Choroid plexus epithelial cell (primary cell): ENCODE measurements at places on chromosomes 2 and 18.

GRCh38 chr2:127160676-127161075 lies 53.7 kb upstream of the BIN1 start:
- no peak for DNase-seq

DNA sequence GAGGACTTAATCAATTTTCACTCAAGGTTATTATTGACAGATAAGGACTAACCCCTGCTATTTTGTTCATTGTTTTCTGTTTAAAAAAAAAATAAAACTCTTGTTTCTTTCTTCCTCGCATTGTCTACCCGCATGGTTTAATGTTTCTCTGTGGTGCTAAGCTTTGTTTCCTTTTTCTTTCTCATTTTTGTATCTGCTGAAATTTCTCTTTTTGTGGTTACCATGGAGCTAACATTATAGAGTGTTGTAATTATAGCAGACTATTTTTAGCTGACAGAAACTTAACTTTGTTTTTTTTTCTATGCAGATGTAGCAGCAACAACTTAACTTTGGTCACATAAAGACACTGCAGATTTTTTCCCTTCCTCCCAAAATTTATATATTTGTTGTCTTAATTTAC lies 43.1 kb upstream of the CHN1 start:
- DNase-seq: no peak

- no peak for DNase-seq
Observed at GRCh38 chr2:151177756-151178155, 83.9 kb downstream of the RBM43 start.

GRCh38 chr2:73999881-74000597 lies 15.3 kb downstream of the TET3 start:
- peak; percentile 65 for DNase-seq

DNA sequence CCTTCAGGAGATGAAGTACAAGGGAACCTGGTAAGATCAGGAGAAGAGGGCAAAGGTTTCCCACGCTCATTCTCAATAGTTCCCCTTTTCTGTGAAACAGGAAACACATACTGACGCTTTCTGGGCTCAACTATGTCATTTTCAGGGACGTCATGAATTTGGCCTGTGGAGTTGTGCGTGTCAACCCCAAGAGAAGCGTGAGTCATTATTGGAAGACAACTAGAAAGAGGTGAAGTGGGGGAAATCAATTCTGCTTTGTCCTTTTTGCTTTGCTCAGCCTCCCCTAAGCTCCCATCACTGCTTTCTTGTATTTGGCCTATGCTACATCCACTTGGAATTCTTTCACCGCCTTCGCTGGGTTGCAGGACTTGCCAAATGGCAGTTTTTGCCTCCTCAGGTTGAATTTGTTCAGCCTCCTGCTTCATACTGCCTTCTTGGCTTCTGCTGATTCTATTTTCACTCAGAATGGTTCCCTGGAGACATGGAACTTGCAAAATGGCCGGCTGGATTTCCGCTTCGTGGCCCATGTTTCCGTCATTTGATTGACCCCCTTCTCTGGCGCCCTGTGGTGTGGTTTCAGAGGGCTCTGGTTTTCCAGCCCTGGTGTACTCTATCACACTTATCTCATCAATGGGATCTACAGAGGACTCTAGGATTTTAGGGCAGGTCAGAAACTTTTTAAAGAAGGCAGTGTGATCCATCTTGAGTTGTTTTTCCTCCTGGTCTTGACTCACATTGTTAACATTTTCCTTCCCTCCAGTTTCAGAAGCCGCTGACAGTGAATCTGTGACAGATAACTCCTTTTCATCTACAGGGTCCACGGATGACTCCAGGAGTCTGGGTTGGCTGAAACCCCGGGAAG lies 93.3 kb downstream of the ALPK2 start:
- peak; percentile 45 for DNase-seq

GRCh38 chr2:161419638-161420190 lies 3.6 kb downstream of the TBR1 start:
- DNase-seq: no peak

- DNase-seq: peak; percentile 58
Observed at GRCh38 chr18:36899289-36899688, 70.4 kb downstream of the KIAA1328 start.

- no peak for DNase-seq
Observed at GRCh38 chr18:44996261-44996660, 315.6 kb downstream of the SETBP1 start.

- peak; percentile 7 for DNase-seq
Observed at GRCh38 chr2:134738141-134738870, 19.5 kb upstream of the TMEM163 start.

- DNase-seq: no peak
Observed at GRCh38 chr2:158740127-158740526, 55.0 kb upstream of the DAPL1 start.

DNA sequence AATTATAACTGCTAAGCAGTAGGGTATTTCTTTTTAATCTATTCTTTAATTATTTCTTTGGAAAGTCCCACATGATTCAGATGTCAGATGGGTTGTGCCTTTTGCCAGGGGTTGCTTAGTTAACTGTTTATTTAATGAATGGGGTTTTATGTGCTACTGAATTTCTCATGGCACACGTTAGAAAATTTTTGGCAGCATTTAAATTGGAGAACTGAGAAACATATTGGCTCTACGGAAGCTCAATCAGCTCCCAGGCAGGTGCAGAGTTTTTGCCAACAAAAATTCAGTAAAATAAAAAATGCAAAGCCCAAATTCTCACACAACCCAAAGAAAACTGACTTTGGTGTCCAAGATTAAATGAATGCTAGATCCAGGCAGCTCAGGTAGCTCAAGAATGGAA lies 467.2 kb downstream of the NRXN1 start:
- DNase-seq: peak; percentile 9

GRCh38 chr2:176492583-176492982 lies 223.3 kb downstream of the MTX2 start:
- DNase-seq: no peak

DNA sequence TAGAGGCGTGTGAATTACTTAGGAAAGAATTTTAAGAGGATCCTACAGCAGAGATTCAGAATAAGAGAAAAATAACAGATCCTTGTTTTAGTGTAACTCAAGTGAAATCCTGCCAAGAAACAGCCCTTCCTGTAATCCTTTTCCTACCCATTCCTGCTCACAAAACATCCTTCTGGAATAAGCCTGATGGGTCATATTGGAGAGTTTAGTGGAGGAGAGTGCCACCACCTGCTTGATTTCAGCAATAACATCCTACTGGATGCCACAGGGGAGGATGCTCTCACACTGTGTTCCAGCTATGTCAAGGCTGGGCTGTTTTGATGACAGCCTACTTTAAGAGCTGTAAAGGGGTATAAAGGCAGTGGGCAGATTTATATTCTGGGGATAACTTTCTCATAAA lies 54.8 kb upstream of the CCDC178 start:
- peak; percentile 54 for DNase-seq

GRCh38 chr18:70535041-70535440 lies 246.2 kb downstream of the SOCS6 start:
- peak; percentile 12 for DNase-seq

GRCh38 chr2:142824756-142825155 lies 52.7 kb upstream of the KYNU start:
- DNase-seq: no peak

- DNase-seq: peak; percentile 8
Observed at GRCh38 chr2:16281451-16282335, 341.3 kb downstream of the MYCN start.

DNA sequence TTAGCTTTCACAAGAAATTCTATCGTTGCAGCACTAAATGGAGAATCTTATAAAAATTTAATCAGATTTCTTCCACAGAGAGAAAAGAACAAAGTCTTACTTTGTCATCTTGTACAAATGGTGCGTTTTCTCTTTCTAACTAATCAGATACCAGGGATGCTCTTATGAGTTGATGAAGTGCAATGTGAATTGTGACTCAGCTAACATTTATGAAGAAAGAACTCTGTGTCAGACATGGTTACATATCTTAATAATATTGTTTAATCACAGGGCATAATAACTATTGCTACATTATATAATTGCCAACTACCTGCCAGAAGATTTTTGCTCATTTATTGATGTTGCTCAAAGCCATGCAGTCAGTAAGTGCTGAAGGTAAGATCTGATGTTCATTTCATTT lies 465.0 kb downstream of the CCDC85A start:
- DNase-seq: no peak

DNA sequence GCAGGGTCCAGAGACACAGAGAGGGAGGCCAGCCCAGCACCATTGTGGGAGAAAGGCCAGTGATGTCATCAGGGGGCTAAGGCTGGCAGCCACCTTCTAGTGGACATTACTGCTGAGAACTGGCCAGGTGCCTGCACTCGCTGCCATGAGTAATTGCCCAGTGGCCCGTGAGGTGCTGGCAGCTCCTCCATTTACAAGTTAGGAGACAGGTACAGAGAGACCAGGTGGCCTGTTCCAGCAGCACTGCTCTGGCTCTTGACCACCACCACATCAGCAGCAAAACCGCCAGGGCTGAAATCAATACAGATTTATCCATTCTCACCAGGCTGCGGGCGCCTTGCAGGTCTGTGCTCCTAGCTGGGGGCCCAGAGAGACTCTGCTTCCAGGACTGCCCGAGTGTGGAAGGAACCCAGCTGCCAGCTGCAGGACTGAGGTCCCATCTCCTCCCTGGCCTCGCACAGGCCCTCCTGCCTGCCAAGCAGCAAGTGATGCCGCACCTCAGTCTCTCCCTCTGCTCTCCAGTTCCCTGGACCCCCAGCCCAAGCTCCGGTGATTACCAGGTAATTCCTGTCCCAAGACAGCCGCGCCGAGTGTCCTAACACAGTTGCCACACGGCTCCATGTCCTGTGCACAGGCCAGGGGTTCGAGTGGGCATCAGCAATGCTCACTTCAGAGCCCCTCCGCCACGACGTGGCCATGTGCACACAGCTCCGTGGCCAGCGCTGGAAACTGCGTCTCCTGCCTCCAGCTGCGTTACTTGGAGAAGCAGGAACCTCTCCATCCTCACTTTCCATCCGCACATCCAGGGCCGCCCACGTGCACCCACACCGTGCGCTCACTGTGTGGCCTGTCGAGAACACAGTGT lies 101.0 kb upstream of the CTDP1 start:
- DNase-seq: no peak

- DNase-seq: no peak
Observed at GRCh38 chr2:187989925-187990623, 301.6 kb upstream of the GULP1 start.

DNA sequence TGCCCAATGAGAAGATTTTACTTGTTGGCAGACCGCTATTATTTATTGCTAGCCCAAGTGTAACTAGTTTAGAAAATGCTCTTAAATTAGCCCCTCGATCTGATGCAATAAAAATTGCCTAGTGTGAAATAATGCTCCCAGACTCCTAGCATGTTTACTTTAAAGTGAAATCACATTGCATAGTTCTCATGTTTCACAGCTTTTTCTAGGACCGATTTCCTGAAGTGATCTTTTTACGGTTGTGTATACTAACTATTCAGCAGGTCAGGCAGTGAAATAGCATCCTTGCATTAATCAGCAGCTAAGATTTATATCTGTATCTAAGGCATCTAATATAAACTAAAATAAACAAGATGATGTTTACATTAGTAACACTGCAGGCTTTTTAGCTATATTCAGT lies 52.4 kb downstream of the PMS1 start:
- peak; percentile 95 for DNase-seq

DNA sequence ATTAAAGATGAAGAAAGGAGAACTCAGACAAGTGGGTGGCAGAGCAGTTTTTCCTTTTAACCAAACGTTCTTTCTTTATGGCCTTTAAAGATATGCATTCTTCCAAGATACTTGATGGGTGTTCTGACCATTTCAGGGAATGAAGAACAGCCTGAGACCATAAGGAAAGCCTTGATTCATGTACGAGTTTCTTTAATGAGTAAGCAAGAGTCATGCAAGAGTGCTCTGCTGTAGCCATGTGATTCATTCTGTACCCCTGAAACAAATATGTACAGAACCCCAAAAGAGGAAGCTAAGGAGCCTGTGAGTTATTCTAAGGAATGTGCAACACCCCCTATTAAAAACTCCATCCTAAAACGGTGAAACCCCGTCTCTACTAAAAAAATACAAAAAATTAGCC lies 372.8 kb downstream of the MTX2 start:
- peak; percentile 18 for DNase-seq

- no peak for DNase-seq
Observed at GRCh38 chr2:7201851-7202250, 284.6 kb downstream of the RNF144A start.

- DNase-seq: no peak
Observed at GRCh38 chr18:55541571-55541970, 46.4 kb downstream of the TCF4 start.

DNA sequence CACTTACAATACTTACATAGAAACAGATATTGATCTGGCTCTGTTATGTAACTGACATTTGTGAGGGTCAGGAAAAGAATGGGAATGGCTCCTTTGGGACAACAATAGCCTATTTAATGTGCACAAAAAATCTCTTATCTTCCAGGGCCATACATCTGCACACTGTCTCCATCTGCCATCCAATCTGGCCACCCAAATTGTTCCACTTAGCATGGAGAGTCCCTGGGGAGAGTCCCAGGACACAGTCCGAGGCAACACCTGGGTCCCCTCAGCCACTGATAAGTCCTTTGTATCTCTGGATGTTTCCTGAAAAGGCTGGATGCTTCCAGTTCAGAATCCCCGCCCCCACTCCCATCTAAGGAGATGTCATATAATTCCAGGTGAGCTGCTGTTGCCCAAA lies 274.2 kb upstream of the NCKAP5 start:
- no peak for DNase-seq

GRCh38 chr2:216688731-216689340 lies 6.5 kb downstream of the IGFBP5 start:
- no peak for DNase-seq

- peak; percentile 62 for DNase-seq
Observed at GRCh38 chr2:1605102-1606045, 138.9 kb downstream of the PXDN start.

GRCh38 chr2:231648579-231649174 lies 56.0 kb downstream of the TEX44 start:
- peak; percentile 55 for DNase-seq

DNA sequence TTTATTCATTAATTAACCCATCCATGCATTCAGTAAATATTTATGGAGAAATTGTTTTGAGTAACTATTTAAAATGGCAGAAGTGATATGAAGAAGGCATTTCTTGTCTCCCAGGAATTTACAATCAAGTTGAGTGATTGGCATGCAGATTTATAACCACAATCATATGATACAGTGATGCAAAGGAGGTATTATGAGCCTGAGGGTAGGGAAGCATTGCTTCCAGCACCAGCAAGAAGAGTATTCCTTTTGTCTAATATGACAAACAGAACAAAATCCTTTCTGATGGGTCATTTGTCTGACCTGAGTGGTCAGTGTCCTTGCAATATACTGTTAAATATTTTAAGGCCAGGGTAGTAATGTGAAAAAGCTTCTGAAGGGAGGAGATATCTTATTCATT lies 244.2 kb upstream of the RGPD4 start:
- no peak for DNase-seq

- DNase-seq: peak; percentile 44
Observed at GRCh38 chr2:190343089-190343535, 277 bp upstream of the INPP1 start.

- DNase-seq: no peak
Observed at GRCh38 chr2:148922776-148923475, 47.9 kb downstream of the KIF5C start.

DNA sequence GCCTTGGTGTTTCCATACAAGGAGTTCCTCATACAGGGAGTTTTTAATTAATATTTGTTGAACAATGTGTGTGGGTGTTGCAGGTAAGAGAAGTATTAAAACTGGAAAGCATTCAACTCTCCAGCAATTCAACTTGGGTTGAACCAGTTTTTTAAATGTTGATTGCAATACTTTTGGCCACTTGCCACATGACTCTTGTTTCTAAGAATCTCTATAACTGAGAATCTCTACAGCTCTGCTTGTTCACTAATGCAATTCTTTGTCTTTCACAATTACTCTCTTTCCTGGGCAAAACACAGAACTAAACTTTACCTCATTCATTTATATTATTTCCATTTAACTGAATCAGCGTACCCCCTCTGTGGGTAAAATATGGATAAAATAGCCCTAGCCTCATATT lies 429.4 kb downstream of the ARHGAP15 start:
- peak; percentile 89 for DNase-seq
